IMR-90 (cell line): ENCODE measurements at places on chromosomes 7 and 10. TPM values are rescaled to one million over a fixed set of nuclear protein-coding genes. Genes with fewer than 3 reads are reported as not detected.

GRCh38 chr7:87608431-87608830 is 7.7 kb upstream of the ABCB1 start:
- H3K36me3 ChIP-seq: no peaks in the 10 kb centered on the region
- H3K27ac ChIP-seq: no peak overlapping the region
- DNase-seq: no peak
- H3K27me3 ChIP-seq: peaks cover 2% of the 10 kb centered on the region; the same call in 1 of the 2 replicates

GRCh38 chr10:110042181-110042580 is 34.4 kb downstream of the ADD3 start:
- peak; percentile 62 for DNase-seq
- H3K36me3 ChIP-seq: no peaks in the 10 kb centered on the region
- H3K27ac ChIP-seq: no peak overlapping the region
- peaks cover 4% of the 10 kb centered on the region for H3K4me1 ChIP-seq
- H3K4me3 ChIP-seq: no peak overlapping the region

- no peaks in the 10 kb centered on the region for H3K27me3 ChIP-seq
- no peak overlapping the region for H3K27ac ChIP-seq
- H3K4me3 ChIP-seq: no peak overlapping the region
Observed at GRCh38 chr7:94957061-94957460, 49.7 kb downstream of the PPP1R9A start.

Gene DNAJC2
- 22.4 and 31.9 TPM in 2 replicates for total RNA-seq

- H3K36me3 ChIP-seq: no peaks in the 10 kb centered on the region
- no peak overlapping the region for H3K4me3 ChIP-seq
- DNase-seq: no peak
- H3K27me3 ChIP-seq: no peaks in the 10 kb centered on the region
- no peaks in the 10 kb centered on the region for H3K4me1 ChIP-seq
Observed at GRCh38 chr10:131195558-131196159, 115.9 kb downstream of the TCERG1L start.

GRCh38 chr7:82655965-82656364 is 212.4 kb upstream of the CACNA2D1 start:
- no peak for DNase-seq
- no peaks in the 10 kb centered on the region for H3K36me3 ChIP-seq
- no peak overlapping the region for H3K27ac ChIP-seq

DNA sequence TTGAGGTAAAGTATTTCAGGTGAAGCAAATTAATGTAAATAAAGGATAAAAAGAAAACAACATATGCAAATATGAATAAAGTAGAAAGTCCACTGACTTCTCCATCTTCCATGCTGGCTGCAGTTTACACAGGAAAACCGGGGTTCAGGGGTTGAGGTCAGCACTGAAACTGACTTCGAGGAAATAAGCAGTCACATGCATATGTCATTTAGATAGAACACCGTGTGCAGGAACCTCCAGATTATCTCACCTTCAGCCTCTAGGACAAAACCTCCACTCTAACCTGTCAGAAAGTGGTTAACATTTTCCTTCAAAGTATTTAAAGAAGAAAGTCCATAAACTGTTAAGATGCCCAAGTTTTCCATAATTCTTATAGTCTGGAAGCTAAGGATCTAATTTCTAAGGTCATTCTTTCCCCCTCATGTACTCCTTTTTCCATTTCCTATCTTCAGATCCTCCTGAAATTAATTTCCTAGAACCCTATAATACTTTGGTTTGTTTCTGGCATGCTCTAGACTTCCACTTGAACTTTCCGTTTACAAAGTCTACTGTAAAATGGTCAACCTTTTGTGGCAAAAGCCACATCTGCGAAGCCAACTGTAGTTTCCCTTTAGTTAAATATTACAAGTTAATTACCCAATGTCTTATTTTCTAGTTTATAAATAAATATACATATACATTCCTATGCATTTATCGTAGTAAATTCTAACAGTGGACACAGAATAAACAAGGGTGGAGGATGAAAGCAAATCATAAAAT is 173.3 kb downstream of the RAPGEF5 start:
- no peak overlapping the region for H3K27ac ChIP-seq
- no peaks in the 10 kb centered on the region for H3K4me1 ChIP-seq
- peaks cover 1% of the 10 kb centered on the region; the same call in 1 of the 2 replicates for H3K27me3 ChIP-seq
- no peaks in the 10 kb centered on the region for H3K36me3 ChIP-seq
- no peak for DNase-seq

- no peak for DNase-seq
- no peaks in the 10 kb centered on the region for H3K27me3 ChIP-seq
- H3K4me3 ChIP-seq: no peak overlapping the region
- H3K36me3 ChIP-seq: no peaks in the 10 kb centered on the region
- H3K4me1 ChIP-seq: peaks cover 3% of the 10 kb centered on the region; the same call in 1 of the 2 replicates
- no peak overlapping the region for H3K27ac ChIP-seq
Observed at GRCh38 chr7:65892161-65892560, 19.3 kb downstream of the VKORC1L1 start.

DNA sequence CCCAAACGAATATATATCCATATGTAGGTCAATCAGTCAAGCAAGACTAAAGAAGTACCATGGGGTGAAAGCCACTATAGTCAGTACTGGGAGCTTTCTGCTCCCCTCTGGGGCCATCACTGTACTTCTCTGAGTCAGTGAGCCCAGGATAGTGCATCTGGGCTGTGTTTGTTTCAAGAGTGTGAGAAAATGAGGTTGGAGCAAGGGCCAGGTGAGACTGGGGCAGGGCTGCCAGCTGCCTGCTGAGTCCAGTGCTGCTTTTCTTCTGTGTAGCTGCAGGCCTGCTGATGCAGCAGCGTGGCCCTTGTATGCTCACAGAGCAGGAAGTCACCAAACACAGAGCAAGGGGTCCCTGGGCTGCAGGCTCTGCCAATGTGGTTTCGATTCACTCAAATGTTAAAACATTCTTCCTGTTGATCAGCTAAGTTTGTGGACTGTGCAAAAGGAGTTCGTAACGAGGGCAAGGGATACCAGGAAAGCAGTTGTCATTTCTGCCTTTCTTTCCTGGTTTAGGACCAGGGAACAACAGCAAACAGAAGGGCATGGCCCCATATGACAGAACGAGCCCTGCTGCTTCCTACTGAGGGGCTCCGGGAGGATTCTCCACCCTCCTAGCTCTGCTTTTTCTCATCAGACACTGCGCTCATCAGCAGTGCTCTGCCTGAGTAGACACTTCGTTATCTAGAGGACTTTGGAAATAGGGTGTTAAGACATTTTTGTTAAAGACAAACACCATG is 65.4 kb upstream of the TNS3 start:
- no peak overlapping the region for H3K4me3 ChIP-seq
- peaks cover 24% of the 10 kb centered on the region for H3K4me1 ChIP-seq
- no peak overlapping the region for H3K27ac ChIP-seq

DNA sequence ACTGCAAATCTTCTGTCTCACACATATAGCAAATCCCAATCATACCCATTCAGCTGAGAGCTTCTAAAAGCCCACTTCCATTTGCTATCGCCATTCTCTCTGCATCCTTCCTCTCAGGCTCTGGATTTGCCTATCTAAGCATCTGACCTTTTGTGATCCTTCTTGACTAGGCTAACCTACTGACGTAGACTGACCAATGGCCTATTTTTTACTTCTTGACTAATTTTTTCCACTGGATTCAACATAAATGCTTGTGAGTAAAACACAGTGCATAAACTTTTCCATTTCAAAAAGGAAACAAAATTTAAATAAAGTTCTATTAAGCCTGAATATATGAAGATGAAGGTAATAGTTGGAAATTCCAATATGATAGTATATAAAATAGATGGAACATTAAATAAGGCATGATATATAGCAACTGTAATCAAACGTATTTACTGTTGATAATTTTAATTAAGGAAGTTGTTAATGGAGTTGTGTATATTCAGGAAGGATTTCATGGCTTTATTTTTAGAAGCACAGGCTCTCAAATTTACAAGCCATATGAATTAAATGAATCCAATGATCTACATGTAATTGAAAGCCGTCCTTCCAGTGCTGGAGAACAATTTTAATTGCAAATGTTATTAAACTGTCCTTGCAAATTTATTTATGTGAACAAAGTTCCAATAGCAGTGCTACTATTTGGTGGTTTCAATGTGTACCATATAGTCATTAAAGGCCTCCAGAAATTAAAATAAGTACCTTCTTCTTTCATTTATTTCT is 918.4 kb downstream of the SORCS3 start:
- no peaks in the 10 kb centered on the region for H3K36me3 ChIP-seq
- H3K4me3 ChIP-seq: no peak overlapping the region
- DNase-seq: no peak

Gene KLF14
- total RNA-seq: not detected in 2 replicates

GRCh38 chr10:25336330-25336729 is 161.5 kb downstream of the GPR158 start:
- no peaks in the 10 kb centered on the region for H3K36me3 ChIP-seq
- no peak overlapping the region for H3K27ac ChIP-seq
- no peaks in the 10 kb centered on the region for H3K27me3 ChIP-seq
- no peaks in the 10 kb centered on the region for H3K4me1 ChIP-seq

DNA sequence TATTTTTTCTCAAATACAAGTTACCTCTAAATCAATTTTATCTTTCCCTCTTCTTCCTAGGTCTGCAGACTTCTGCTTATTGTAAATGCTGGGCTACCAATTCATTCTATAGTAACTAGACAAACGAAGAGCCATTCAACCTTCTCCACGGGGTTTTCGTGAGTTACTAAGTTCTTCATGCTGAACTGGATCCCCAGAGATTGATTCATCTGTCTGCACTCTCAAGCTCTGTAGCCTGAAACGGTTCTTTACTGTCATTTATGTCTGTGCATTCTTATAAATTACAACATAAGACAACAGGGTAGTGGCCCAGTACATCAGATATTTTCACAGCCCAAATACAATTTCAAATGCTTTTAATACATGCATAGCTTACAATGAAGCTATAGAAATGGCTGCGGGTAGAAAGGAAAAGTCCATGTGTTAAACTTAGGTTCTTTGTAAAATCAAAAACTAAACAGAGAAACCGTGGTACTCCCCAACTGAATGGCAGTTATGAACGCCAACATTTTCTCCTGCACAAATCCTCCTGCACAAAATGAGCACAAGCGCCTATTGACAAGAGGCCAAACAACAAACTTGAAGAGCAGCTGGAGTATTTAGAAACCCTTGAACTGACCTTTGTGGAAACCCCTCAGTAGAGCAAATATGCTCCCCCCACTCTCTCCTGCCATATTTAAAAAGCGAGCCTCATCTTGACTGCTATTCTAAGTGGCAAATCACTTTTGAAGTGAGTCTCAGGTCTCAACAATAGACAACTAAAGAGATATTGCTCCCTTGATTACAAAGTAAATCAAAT is 20.7 kb downstream of the LAMB1 start:
- H3K27ac ChIP-seq: no peak overlapping the region
- no peak overlapping the region for H3K4me3 ChIP-seq
- peaks cover 3% of the 10 kb centered on the region for H3K4me1 ChIP-seq

Gene OR2A1
- not detected in 2 replicates for total RNA-seq

DNA sequence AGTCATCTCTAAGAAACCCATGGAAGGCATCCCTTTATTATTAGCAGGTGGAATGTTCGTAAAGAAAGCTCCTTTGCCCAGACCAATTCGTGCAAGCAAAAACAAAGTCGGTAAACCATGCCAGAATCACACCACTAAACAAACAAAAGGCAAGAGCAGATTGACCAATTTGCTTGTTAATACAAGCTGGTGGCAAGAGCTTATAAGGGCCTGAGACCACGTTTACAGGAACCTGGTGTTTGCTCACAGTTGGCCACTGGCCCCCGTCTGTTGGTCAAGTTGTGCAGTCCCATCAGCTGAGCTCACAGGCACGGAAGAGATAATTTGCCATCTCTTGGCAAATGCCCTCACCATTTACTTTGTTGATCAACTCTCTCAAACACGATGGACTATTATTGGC is 342.2 kb upstream of the MKI67 start:
- no peaks in the 10 kb centered on the region for H3K36me3 ChIP-seq
- no peak for DNase-seq
- no peak overlapping the region for H3K4me3 ChIP-seq
- no peaks in the 10 kb centered on the region for H3K27me3 ChIP-seq
- no peak overlapping the region for H3K27ac ChIP-seq
- H3K4me1 ChIP-seq: no peaks in the 10 kb centered on the region
